AG08396 (cell line): ENCODE measurements at places on chromosomes 2 and 18.

DNA sequence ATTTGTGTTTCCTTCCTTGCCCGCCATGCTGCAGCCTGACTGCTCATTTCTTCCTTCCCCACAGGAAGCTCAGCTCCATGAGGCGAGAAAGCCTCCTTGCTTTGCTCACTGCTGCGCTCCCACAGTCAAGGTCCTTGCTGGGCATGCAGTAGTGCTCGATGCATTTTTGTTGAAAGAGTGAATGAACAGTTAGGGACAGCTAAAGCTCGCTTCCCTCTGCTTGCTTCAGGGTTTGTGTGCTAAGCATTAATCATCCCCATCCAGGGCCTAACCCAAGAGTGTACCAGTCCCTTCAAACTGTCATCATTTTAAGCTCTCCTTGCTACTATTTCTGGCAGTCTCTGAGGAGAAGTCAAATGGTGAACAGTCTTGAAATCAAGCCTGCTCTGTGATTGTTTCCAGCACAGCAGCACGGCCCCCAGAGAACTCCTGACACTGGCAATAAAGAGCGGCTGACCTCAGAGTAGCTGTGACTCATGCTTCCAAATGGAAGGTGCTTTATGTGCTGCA, 171.7 kb upstream of the SOX11 start:
- no peak for DNase-seq

- DNase-seq, result no peak
Measured at GRCh38 chr18:56066524-56067213, 478.7 kb upstream of the TCF4 start.

DNA sequence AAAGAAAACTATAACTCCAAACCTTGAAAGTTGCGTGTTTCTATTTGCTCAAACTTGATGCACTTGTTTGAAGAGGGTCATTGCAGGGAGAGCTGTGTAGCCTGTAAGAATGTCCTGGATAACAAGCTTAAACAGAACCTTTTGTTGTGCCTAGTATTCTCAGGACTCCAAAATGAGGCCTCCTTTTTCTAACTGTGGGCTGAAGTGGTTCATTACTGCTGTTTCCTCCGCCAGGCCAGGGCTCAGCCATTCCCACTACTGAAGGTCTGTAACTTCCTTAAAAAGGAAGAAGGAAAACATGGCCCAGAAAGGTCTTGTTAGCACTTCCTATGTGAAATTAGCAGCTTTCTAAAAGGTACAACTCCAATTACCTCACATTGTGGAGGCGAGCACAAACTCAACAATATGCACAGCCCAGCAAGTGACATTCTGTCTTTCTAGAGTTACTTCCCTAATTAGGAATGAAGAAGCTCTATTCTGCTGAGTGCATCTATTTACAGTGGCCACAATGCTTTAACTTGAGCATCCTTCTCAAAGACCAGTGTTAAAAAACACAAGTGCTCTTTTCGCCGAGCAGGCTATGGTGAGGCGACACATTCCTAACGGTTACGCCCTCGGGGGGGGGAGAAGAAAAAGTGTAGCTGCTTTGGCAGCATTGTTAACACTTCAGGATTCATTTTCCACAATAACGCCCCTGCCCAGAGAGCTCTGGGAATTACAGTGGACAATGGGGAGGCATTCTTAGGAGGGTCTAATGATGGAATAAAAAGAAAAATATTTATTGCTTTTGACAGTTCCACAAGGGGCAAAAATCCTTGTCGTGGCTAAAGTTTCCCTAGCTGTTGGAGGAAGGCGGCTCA, 136.9 kb upstream of the SIX3 start:
- DNase-seq, result no peak

DNA sequence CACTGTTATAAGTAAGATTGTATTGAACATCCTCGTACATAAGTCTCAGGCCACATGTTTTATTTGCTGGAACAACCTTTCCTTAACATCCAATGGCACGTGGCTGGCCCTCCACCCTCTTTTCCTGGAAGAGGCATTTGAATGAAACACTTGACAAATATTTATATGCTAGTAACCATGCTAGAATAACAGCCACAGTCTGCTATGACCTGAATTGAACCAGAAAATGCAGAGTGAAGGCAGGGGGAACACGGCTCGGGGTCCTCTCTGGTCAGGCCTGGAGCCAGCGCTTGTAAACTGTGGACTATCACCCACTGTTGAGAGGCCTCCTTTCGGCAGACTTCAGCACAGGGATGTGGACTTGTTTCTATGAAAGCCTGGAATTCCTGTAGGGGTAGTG, 198.2 kb upstream of the COPS8 start:
- peak; percentile 30 for DNase-seq

DNA sequence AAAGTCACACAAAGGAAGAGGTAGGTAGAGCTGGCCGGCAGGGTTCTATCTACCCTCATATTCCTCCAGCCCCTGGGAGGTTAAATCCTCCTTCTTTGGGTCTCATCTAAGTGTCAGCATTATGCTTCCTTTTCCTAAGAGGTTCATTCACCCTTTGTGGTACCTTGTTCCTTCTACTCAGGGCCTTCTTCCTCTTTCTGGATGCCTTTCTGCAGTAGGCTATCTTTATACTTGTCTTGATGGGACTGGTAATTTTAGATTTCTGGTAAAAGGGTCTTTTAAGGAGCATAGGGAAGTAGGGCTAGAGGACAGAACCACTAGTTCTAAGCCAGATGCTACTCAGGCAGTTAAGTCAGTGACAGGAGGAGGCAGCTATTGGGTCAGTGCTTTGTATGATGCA, 13.7 kb upstream of the TNP1 start:
- DNase-seq, result no peak

DNA sequence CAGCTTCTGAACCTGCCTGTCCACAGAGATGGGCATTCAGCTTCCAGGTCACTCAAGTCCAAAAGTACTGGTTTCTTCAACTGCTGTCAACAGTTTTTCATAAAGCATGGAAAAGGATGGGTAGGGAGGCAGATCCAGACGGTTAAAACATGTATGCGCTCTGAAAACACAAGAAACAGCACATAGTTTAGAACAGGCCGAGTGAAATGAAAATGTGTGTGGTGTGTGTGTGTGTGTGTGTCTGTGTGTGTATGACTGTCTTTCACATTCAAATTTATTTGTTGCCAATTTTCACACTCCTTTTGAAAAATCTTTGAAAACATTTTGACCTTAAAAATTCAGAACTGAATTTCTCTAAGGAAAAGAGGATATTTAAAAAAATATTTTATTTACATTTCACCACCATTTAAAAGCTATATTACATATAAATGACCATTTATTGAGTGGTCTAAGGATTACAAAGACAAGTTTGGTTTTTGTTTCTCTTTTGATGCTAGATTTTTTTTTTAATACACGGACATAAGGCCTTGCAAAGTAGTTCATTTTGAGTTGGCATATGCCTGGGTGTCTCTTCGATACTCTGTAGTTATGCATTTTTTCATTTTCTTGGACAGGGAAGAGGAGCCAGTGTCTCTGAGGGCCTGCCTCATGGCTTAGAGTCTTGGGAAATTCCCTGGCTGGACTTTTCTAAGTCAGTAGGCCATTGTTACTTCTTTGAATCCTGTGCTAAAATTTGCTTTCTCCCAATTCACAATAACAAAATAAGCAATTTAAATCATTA, 30.0 kb upstream of the STK17B start:
- no peak for DNase-seq
